ENCODE measurements at places on chromosomes 1 and 21. TPM values are rescaled to one million over a fixed set of nuclear protein-coding genes. Genes with fewer than 3 reads are reported as not detected.

AGBL4 gene
- total RNA-seq, result 0.35 TPM

C1orf94 gene
- not detected for total RNA-seq

DYRK3 gene
- 19.6 TPM for total RNA-seq

DNA sequence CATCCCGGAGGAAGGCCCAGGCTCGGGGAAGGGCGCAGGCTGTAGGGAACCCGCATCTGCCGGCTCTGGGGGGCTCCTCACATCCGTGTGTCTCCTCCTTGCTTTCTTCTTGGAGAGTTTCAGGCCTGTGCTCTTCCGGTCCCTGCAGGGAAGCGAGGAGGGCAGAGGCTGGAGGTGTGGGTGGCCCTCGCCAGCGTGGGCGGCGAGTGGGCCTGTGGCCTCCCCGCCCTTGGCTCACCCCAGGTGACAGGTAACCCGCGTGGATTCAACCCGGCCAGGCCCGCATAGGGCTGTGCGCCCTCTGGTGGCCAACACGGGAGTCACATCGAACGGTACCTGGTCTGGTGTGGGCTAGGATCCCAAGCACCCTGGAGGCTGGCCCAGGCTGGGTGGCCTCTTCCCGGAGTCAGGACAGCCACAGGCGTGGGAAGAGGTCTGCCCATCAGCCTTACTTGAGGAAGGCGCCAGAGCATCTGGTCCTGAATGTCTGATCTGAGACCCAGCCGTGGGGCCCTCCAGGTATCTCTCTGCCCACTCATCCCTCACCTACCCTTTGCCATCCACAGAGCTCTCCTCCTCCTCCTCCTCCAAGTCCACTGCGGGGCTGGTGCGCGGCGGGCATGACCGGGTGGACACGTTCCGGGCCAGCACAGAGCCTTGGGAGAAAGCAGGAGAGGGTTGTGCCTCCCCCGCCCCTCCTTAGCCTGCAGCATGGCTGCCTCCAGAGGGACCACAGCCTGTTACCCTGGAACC lies 9.6 kb upstream of the TNFRSF25 start:
- DNase-seq, result no peak

GRCh38 chr1:199204231-199204630 lies 565.4 kb downstream of the PTPRC start:
- DNase-seq, result no peak

DNA sequence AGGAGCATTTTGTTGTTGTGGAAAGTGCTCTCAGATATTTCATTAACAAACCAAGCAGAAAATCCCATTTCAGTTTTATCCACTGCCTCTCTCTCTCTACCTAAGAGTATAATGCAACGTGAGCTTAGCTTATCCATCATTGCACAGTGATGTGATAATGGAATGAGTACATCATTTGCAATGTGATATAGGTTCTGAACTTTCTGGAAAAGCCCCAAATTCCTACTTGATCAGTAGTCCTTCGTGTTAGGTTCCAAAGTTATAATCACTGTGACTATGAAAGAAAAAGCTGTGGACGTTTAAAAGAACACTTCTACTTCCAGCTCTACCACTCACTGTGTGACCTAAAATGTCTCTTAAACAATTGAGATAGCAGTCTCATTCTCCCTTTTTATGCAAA lies 76.4 kb upstream of the PRMT6 start:
- DNase-seq, result no peak

GRCh38 chr1:80994934-80995333 lies 805.8 kb upstream of the ADGRL2 start:
- no peak for DNase-seq

GRCh38 chr1:159201642-159202041 lies 3.0 kb upstream of the ACKR1 start:
- no peak for DNase-seq
